ENCODE measurements at places on chromosomes 12 and 14.
A peak's percentile ranks its signal among the peaks of the same experiment; 100 is the strongest.

- no peak for DNase-seq
Measured at GRCh38 chr12:122184517-122184916, 1.6 kb downstream of the LRRC43 start.

GRCh38 chr14:52789118-52789517 is 2.3 kb downstream of the GNPNAT1 start:
- no peak for DNase-seq

- DNase-seq = no peak
Measured at GRCh38 chr12:126627596-126627995, 1562.4 kb downstream of the AACS start.

DNA sequence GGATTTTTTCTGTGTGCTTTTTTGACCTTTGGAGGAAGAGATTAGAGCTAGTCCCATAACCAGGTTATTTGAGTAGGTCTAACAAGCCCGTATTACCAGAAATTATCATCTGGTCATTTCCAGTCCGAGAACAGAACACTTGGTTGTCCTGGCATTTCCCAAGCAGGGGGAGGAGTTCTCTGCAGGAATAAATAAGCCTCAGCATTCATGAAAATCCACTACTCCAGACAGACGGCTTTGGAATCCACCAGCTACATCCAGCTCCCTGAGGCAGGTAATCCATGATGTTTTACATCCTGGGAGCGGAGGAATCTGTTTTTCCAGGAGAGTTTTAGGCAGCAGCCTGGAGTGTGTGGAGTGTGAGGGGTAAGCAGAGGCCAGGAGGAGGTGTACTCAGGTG is at the start of gene SERPINA3:
Gene SERPINA3, plus strand, starts transcription at position 218 of the 400 bp plus-strand sequence. CDS start 2,051 bp downstream, outside the sequence.
- DNase-seq = peak; percentile 57

GRCh38 chr12:45342848-45343247 is 127.0 kb downstream of the ANO6 start:
- no peak for DNase-seq

DNA sequence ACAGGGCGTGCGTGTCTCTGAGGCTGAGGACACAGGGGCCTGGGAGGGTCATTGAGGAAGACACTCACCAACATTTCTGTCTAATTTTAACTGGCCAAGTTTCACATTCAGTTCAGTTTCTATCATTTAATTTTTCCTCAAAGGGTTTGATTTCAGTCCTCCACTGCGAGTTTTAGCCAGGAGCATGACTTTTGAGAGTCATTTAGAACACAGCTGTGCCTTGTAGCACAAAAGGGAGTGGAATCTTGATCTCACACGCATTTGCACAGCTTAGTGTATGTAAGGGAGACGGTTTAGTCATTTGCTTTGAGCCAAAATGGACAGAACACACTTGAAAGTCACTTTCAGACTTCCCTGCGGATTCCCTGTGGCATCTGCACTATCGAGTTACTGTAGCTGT is 1090.8 kb downstream of the BCL11B start:
- no peak for DNase-seq

DNA sequence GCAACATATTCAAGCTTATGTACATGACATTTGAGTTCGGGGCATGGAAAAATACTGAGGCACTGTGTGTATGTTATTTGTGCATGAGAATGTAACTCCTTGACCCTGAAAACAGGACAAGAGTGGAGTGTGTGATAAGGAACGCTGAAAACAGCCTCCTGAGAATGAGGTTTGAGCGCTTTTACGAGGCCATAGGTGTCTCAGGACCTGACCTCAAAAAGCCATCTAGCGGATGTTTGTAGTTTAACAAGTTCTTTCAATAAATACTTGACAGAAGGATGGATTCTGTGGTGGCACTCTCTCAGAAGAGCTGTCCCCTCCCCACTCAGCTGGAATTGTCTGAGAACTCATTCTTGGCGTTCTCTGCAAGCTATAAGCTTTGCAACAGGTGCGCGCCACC is 350.5 kb upstream of the TMTC1 start:
- DNase-seq = no peak

Data from testis (tissue), 5 donors.